Cortex of kidney (tissue), 1 donor: ENCODE measurements at places on chromosomes 1 and 21.

GRCh38 chr1:24717887-24718650 lies 27.2 kb upstream of the CLIC4 start:
- DNase-seq = no peak

GRCh38 chr1:85118751-85119150 lies 70.5 kb upstream of the MCOLN3 start:
- DNase-seq = no peak

DNA sequence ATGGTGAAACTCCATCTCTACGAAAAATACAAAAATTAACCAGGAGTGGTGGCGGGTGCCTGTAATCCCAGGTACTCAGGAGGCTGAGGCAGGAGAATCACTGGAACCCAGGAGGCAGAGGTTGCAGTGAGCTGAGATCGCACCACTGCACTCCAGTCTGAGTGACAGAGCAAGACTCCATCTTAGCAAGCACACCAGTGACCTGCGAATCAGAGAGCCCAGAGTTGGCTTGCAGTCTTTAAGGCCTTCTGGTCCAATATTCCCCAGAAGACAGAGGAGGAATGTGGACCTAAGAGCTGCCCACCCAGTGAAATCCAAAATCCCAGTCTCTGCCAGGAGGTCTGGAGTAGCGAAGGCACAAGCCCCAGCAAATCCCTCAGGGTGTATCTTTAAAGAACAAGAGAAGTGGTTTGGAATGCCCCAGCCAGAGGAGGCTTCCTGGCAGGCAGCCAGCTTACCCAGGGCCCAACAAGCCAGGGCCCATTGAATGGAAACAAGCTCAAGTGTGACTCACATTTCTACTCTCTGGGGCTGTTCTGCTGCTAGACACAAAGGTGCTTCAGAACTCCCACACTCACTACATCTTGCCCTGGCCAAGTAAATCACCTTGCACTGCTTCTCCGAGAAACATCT lies 23.9 kb downstream of the GPR161 start:
- DNase-seq = no peak

DNA sequence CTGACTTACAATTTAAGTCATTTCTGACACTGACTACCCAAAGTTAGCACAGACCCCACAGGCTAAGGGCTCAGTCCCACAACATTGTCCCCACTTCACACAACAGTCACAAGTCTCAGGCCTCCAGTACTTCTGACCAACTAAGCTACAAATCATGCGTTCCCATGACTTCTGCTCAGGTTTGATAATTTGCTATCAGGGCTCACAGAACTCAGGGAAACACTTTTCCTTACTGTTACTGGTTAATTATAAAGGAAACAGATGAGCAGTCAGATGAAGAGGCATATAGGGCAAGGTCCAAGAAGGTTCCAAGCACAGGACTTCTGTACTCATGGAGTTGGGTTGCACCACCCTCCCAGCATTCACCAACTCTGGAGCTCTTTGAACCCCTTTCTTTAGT lies 151.2 kb upstream of the TNR start:
- DNase-seq = no peak

- DNase-seq = no peak
These were observed 33.3 kb downstream of the RCC2 start for GRCh38 chr1:17405898-17406759.

- no peak for DNase-seq
These were observed 9.4 kb downstream of the CR1L start for GRCh38 chr1:207654320-207654719.

DNA sequence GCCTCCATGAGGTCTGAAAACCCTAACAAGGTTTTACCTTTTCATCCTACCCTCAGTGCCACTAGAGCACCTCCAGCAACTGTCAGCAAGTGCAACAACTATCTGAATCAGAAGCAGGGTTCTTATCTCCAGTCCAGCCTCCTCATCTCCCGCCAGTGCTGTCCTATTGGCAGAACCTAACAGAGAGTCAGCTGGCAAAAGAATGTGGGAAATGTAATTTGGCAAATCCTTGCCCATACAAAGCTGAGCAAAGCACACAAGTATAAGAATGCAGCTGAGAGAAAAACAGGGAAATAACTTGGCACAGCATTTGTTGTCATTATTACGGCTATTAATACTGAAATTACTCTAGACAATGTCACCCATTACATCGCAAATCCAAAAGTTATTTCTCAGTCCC lies 124.2 kb downstream of the ATP6V1G3 start:
- DNase-seq = no peak

DNA sequence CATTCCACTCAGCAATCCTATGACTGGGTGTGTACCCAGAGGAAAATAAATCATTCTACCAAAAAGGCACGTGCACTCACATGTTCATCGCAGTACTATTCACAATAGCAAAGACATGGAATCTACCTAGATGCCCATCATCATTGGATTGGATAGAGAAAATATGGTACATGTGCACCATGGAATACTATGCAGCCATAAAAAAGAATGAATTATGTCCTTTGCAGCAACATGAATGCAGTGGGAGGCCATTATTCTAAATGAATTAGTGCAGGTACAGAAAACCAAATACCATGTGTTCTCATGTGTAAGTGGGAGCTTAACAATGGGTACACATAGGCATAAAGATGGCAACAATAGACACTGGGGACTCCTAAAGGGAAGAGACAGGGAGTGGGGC lies 39.9 kb upstream of the SLC35F3 start:
- DNase-seq = no peak

- no peak for DNase-seq
These were observed 15.6 kb downstream of the TNNT2 start for GRCh38 chr1:201361652-201362504.

GRCh38 chr1:34851431-34852105 lies 8.0 kb downstream of the SMIM12 start:
- no peak for DNase-seq
